ENCODE measurements at places on chromosomes 2 and 18.

DNA sequence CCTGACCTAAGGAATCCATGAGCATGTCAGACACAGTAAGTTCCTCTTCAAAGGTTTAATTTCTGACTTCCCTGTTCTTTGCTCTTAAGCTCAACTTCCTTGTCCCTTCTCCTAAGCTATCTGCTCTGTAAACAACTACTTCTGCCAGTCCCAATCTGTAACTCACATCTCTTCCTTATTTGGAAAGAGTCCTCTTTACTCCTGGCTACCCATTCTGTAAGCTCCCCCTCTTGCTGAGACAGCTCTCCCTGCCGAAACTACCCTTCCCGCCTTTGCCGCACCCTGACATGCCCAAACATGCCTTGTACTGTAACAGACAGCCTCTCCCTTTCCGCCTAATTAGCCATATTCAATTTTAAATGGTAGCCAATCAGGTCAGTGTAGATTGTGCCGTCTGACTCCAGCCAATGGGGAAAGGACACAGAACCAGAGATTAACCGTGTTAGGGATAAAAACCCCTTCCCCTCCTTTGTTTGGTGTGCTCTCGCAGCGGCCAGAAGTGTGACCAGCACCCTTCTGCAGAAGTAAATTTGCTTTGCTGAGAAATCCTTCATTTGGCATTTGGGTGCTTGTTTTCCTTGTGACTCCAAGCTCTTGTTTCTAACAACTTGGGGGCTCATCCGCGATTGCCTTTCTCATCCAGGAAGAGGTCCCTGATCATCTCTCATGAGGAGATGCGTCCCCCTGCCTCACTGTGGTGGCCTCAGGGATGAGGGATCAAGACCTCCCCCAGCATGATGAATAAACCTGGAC lies 49.0 kb downstream of the PIAS2 start:
- peak; percentile 9 for DNase-seq

GRCh38 chr2:4937550-4937949 lies 754.6 kb upstream of the SOX11 start:
- no peak for DNase-seq

GRCh38 chr2:191824398-191824797 lies 22.5 kb downstream of the CAVIN2 start:
- no peak for DNase-seq

DNA sequence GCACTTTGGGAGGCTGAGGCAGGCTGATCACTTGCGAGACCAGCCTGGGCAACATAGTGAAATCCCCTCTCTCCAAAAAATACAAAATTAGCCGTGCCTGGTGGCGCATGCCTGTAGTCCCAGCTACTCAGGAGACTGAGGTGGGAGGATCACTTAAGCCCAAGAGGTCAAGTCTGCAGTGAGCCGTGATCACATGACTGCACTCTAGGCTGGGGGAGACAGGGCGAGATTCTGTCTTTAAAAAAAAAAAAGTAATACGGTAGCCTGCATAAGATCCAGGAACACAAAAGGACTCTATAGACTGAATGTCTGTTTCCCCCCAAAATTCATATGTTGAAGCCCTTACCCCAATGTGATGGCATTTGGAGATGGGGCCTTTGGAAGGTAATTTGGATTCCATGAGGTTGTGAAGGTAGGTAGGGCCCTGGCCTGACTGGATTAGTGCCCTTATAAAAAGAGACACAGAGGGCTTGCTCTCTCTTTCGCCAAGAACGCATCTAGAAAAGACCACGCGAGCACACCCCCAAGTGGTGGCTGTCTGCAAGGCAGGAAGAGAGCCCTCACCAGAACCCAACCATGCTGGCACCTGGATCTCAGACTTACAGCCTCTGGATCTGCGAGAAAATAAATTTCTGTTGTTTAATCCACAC lies 17.0 kb downstream of the MBOAT2 start:
- peak; percentile 16 for DNase-seq

DNA sequence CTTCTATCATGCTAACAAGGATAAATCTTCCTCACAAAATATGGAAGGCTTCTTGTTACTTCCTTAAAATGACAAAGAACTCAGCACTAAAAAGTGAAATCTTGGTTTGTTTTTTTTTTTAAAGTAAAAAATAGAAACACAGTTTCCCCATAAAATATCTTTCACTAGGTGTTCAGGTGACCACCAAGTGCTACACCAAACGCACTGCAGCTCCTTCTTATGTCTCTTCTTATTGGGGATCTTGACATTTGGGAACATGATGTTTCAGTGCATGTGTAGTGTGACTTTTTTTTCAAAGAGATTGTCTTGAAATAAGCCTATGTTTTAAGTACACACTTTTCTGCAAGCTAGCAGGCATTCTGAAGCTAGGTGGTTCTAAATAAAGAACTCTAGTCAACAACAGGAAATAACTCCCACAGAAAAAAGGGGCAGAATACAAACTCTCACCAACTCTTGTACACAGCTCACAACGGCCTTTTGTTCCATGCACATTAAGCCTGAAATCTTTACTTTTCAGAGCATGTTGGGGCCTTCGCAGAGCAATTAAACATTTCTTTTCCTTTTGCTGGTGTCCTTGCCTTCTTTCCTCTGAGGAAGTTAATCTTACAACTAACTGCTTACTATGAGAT lies 13.2 kb upstream of the SERTAD2 start:
- no peak for DNase-seq

Measured in NCI-H146 (cell line).